Fibroblast of mammary gland (primary cell): ENCODE measurements at places on chromosomes 1 and 21.

DNA sequence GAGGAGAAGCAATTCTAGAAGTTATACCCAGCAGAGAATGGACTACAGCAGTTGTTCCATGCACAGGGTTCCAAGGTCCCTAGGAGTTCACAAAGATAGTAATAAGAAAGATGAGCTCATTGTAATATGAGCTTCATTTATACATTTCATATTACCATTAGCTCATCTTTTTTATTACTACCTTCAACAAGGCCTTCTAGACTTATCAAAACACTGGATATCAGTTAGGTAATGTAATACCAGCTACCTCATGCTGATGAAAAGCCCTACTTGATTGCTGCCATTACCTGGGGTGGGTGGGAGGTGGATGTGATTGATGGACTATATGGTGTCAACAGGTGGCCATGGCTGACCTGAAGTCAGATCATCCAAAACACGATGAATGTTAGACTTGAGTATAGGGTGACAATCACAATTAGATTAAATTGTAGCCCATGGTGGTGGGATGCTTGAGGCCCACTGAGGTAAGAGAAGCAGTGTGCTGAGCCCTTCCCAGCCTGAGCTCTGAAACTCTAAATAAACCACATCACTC is 34.1 kb downstream of the SPATA46 start:
- no peak for DNase-seq

GRCh38 chr1:68111519-68112436 is 61.4 kb upstream of the DIRAS3 start:
- DNase-seq = peak; percentile 94

GRCh38 chr1:212752934-212753497 is 38.6 kb downstream of the NSL1 start:
- DNase-seq = peak; percentile 39

- DNase-seq = no peak
These were observed 12.3 kb downstream of the LAPTM5 start for GRCh38 chr1:30745156-30745833.

DNA sequence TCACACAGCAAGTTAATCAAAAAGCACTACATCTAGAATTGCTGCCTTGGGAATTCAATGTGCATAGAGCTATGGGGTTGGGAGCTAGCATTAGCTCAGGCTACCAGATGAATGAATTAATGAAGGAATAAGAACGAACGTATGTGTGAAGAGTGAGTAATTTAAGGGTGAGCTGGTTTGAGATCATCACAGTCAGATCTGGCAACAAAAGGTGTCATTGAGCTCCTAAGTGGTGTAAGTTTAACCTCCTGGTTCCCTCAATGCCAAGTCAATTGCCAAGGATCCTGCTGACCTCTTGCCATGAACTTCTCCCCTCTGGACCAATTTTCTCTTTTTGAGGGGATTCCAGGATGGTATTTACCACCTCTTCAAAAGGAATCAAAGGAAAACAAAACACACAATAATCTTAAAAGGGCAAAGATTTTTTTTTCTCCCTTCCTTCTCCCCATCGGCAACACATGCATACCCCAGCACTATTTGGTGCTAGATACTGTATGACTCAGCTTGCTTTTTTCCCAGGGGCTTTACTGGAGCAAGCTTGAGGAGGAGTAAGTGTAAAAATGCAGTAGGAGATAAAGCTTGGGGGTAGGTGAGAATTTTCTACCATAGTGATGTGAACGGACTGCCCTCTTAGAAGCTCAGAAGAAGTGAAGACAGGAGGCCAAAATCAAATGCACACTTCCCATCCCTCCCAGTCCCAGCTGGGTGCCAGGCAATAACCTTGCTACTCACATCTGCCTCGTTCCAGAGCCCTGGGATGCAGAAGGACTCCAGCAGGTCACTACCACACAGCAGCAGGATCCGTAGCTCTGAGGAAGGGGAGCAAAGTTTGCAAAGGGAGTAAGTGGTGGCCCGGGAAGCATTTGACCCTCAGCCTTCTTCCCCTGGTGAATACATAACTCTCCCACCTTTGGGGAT is 92.0 kb downstream of the LAMC2 start:
- DNase-seq = peak; percentile 89

- DNase-seq = no peak
These were observed 1.0 kb downstream of the CRB1 start for GRCh38 chr1:197269053-197269452.

DNA sequence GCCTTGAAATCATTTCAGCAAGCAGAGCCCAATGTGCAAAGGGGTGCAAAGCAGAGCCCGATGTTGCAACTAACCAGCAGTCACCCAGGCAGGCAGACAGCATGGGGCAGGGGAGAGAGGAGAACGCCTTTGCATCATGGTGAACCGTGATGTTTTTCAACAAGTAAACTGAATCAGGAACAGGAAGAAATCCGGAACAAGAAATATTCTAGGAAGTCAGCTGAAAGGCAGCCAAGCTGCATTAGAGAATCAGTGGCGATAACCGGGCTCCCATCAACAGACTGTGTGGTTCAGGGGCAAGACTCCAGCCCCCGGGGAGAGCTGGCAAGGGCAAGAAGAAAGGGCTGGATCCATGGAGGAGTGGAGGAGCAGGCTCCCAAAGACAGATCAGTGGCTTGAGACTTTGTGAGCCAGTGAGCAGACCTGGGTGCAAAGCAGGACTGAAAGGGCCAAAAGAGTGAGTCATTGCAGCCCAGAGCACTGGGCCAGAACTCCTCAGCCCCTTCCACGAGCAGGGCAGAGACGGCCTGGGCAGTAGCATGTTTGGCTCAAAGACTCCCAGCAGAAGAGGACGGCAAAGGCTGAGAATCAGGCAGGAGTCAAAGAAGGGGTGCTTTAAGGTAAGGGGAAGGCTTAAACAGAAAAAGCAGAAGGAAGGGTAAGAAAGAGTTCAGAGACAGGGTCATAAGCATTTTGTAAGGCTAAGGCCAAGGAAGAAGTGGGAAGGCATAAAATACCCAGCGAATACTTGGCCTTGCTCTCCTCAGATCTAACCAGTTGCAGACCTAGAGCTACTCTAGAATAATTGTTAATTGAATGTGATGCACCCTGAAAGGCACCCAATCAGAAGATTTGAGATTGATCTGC is 155.0 kb downstream of the SETD4 start:
- peak; percentile 62 for DNase-seq

DNA sequence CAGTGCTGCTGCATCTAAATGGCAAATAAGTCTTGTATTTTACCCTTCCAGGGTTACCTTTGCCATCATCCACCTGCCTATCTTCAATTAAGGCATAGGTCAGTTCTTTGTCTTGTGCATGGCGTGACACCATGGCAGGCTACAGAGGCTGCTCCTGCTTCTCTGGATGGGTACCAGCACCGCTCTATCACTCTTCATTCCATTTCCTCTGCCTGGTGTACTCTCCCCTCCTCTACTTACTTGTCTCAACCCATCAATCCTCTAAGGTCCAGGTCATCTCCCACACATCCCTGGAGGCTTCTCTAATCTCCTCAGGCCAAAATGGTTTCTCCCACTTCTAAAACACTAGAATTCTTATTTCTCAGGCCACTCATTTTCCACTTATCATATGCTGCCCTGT is 257.5 kb downstream of the BARHL2 start:
- DNase-seq = no peak

DNA sequence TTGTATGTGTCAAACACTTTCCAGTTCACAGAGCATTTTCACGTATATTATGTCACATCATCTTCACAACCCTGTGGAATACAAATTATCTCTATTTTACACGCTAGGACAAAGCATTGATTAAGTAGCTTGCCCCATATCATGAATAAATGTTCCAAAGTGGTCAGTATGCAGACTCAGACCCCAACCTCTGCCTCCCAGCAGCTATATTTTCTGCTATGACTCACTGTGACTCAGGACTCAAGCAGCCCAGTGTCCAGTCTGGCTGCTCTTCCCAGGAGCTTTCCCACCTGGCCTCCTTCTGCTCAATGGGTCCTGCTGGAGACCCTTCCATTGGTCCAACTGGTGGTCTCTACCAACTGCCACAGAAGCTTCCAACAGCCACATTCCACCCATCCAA is 56.0 kb upstream of the RAP1A start:
- peak; percentile 86 for DNase-seq

GRCh38 chr21:33367309-33367973 is 35.8 kb upstream of the IFNGR2 start:
- DNase-seq = peak; percentile 28

DNA sequence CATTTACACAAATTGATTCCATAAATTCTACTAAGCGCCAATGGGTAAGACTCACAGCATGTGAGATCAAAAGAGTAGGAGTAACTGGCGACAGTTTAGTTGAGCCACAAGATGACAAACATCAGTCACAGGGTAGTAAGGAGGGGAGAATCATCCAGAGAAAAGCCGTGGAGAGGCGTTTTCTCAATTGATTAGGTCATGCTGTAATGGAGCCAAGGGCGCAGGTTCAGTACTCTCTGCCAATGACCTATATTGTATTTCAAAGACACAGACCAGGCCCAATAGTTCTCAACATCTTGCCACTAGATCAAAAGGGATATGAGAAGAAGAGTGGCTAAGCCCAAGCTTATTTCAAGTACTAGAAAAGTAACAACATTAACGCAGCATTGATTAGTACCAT is 467.5 kb downstream of the SMYD3 start:
- DNase-seq = peak; percentile 53

- DNase-seq = no peak
These were observed 10.3 kb upstream of the PLD5 start for GRCh38 chr1:242534753-242535152.

DNA sequence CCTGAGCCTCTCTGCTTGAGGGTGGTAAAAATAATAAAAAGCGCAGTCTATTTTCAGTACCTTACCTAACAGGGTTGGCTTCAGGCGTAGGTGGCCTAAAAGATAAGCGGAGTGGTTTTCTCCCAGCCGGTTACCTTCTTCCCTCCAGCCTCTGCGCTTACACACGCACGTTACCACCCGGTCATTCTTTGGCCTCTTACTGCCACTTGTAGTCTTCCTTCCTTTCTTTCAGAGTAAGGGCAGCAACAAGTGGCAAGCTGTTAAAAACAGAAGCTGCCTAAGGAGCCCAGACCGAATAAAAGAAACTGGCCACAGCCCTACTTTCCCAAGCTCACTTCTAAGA is 35.4 kb downstream of the CLCA1 start:
- DNase-seq = no peak

- no peak for DNase-seq
These were observed at the start of gene CYP4B1 for GRCh38 chr1:46798810-46799209. TSS of gene CYP4B1 (plus strand) at chr1:46799046. CDS start at chr1:46799082, 36 bp downstream.

GRCh38 chr1:219801156-219801820 is 127.1 kb downstream of the SLC30A10 start:
- no peak for DNase-seq

GRCh38 chr1:89022167-89022959 is at the start of gene GBP3:
TSS of gene GBP3 (minus strand) at chr1:89022866. CDS start at chr1:89020721, 2,145 bp downstream.
- DNase-seq = peak; percentile 72

GRCh38 chr1:158813164-158813563 is 18.0 kb upstream of the MNDA start:
- DNase-seq = no peak

DNA sequence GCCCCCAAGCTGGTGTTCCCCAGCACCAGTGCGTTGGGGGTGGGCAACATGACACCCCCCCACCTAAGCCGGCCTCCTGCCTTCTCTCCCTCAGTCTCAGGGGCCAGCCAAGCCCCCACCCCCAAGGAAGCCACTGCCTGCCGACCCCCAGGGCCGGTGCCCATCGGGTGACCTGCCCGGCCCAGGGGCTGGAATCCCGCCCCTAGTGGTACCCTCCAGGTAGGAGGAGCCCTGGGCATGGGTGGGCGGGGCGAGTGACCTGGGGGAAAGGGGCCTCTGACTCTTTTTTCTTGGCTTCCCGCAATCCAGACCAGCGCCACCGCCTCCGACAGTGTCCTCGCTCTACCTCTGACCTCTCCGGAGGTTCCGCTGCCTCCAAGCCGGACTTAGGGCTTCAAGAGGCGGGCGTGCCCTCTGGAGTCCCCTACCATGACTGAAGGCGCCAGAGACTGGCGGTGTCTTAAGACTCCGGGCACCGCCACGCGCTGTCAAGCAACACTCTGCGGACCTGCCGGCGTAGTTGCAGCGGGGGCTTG is 1.3 kb upstream of the EFNA4 start:
- DNase-seq = no peak

DNA sequence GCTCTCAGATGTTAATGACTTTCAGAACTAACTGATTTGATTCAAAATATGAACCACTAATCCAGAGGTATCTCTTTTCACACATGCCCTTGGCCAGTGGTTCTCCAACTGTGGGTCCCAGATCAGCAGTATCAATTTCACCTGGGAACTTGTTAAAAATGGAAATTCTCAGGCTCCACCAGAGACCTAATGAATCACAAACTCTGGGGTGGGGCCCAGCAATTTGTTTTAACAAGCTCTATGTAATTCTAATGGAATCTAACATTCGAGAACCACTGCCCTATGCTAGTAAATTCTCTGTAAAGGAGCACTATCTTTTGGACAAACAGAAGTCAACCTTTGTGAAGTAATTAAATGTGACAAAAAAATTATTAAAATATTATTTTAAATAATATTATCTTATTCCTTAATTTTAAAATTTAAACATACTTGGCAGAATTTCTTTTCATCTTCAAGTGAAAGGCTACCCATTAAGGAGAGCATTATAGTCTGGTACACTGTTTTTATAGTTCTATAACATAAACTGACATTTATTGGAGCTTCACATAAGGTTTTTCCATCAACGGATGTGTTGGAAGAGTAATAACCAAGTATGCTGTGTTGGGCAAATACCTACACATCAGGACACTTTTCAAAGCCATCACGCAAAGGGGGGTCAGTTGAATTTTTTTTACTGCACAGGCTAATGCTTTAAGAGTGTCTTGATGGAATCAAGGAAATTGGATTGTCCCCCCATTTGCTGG is 130.4 kb downstream of the LHX4 start:
- peak; percentile 43 for DNase-seq

DNA sequence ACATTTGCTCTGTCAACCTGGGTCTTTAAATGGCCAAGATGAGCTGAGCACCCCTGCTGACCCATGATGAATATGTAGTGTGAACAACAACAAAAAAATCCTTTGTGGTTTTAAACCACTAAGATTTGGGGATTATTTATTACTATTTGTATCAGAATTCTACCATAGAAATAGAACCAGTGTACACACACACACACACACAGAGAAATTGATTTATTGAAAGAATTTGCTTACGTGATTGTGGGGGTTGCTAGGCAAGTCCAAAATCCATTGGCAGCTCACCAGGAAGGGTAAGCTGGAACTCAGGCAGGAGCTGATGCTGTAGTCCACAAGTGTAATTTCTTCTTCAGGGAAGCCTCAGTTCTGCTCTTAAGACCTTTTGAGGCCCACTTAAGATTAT is 82.5 kb upstream of the MAP1LC3C start:
- peak; percentile 83 for DNase-seq

GRCh38 chr1:156439036-156439776 is 61.4 kb downstream of the MEF2D start:
- DNase-seq = no peak

- DNase-seq = peak; percentile 12
These were observed 245.2 kb downstream of the TRABD2B start for GRCh38 chr1:47751996-47752451.

- DNase-seq = no peak
These were observed 111.0 kb upstream of the C1orf87 start for GRCh38 chr1:60184521-60184920.
